ENCODE measurements at places on chromosomes 1 and 21. TPM values are rescaled to one million over a fixed set of nuclear protein-coding genes. Genes with fewer than 3 reads are reported as not detected.

S100A9 gene
- total RNA-seq, result not detected

ZBTB48 gene
- total RNA-seq, result 19.2 TPM

AMY2A gene
- total RNA-seq, result not detected

PLXNA2 gene
- 0.50 TPM for total RNA-seq

PLPPR5 gene
- total RNA-seq, result 0.89 TPM

NTMT2 gene
- not detected for total RNA-seq

GCLM gene
- total RNA-seq, result 32.6 TPM

FCRL1 gene
- total RNA-seq, result not detected

OPTC gene
- total RNA-seq, result not detected

SDCCAG8 gene
- total RNA-seq, result 74.0 TPM

LRRC52 gene
- not detected for total RNA-seq

IFI6 gene
- 25.4 TPM for total RNA-seq

AMY1C gene
- not detected for total RNA-seq

OLIG1 gene
- not detected for total RNA-seq

SRP9 gene
- 303 TPM for total RNA-seq

C8A gene
- not detected for total RNA-seq

IRF6 gene
- total RNA-seq, result 0.62 TPM

KRTAP10-2 gene
- not detected for total RNA-seq

HSD11B1 gene
- 10.6 TPM for total RNA-seq

ZNF593OS gene
- total RNA-seq, result not detected

CD84 gene
- not detected for total RNA-seq

PARS2 gene
- 6.5 TPM for total RNA-seq

WNT3A gene
- total RNA-seq, result not detected

GABRD gene
- not detected for total RNA-seq

All from uterine smooth muscle cell (primary cell).